ENCODE measurements at places on chromosomes 5 and 9.

DNA sequence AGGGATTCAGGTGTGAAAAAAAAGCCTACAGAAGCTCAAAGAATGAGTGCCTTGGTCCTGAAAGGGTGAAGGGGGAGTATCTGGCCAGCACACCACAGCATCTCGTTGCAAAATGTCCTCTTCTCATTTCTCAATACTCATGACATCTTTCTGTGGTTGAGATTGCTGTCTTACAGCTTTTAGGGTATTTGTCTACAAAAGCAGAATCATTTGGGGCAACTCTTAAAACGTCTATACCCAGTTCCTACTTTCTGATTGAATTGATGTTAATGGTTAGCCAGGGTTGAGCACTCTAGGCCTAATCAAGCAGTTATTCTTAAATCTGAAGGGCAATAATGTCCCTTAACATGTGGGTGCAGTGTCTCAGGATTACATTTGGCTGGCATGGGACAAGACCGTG, 21.2 kb upstream of the PCSK5 start:
- DNase-seq: no peak

- no peak for DNase-seq
These were observed 9.0 kb downstream of the ABL1 start for GRCh38 chr9:130844044-130844451.

GRCh38 chr5:140003519-140003918, 39.6 kb downstream of the NRG2 start:
- DNase-seq: no peak

- no peak for DNase-seq
These were observed 68.0 kb upstream of the IRX4 start for GRCh38 chr5:1950708-1951103.

DNA sequence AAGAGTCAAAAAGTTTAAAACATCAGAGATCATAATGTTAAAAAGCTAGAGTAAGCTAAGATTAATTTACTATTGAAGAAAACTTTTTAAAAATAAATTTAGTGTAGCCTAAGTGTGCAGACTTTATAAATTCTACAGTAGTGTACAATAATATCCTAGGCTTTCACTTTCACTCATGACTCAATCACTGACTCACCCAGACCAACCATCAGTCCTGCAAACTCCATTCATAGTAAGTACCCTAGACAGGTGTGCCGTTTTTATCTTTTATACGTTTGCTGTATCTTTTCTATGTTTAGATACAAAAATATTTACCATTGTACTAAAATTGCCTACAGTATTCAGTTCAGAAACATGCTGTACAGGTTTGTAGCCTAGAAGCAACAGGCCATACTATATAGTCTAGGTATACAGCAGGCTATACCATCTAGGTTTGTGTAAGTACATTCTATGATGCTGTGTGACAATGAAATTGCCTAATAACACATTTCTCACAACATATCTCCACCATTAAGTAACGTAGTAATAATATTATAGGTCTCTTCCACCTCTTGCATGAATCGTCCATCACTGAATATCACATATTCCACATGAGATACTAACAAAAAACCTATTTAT, 59.2 kb downstream of the MEGF9 start:
- DNase-seq: no peak

DNA sequence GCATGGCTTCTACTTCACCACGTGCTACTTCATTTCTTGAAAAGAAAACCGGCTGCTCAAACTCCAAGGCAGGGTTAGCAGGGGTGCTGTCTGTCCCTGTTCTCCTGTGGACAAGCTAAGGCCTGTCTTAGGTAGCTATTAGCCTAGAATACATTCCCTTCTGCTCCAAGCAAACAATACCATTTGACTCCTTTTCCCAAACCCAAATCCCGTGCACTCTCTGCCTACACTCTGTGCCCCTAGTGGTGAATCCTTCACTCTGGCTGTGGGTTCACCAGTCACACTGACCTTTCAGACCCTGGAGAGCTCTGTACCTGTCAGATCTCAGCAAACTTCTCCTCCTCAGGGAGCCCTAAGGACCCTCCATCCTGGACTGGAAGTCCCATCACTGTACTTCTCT, 211.6 kb downstream of the SLIT3 start:
- DNase-seq: no peak

- peak; percentile 33 for DNase-seq
These were observed 50.9 kb upstream of the CEMIP2 start for GRCh38 chr9:71819115-71819739.

GRCh38 chr5:176319827-176320554, 41.6 kb downstream of the KIAA1191 start:
- no peak for DNase-seq

DNA sequence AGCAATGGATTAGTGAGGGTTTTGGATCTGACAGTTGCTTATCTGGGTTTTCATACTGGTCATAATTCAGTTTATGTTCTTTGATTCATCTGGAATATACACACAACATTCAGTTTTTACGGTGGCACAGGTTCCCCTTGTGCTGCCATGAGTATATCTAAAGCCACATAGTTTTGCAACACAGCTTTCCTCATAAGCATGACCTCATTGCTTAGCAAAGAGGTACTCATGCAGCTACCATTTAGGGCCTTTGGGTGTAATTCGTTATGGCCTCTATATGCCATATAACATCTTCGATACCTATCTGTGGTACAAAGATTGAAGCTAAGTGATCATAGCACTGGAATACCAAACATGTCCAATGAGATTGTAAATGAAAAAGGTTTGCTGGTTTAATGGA, 2.9 kb upstream of the RBM22 start:
- no peak for DNase-seq
